GM10248 (cell line): ENCODE measurements at places on chromosomes 11 and 22.

GRCh38 chr11:44615041-44615755 is 49.7 kb downstream of the CD82 start:
- no peak for DNase-seq

DNA sequence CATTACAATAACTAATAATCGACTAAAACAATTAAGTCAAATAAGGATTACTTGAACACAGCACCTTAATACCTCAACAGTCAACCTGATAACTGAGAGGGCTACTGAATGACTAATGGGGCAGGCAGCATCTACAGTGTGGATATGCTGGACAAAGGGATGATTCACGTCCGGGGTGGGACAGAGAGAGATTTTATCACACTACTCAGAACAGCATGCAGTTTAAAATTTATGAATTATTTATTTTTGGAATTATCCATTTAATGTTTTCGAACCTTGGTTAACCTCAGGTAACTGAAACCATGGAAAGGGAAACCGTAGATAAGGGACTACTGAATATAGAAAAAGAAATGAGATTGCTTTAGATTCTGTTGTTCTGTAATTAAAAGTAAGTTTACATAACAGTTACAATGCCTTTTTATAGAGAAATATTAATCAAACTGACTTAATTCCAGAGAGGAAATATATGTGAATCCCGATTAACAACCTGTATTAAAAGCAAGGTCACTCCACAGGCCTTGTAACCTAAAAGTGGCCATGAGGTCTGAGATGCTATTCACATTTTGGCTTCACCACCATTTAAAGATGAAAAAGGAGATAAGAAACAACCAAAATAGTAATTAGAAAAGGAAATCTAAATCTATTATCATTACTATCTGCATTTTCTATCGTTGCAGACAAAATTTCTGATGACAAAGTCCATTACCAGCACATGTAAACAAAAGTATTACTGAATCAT is 119.0 kb upstream of the TP53AIP1 start:
- no peak for DNase-seq

DNA sequence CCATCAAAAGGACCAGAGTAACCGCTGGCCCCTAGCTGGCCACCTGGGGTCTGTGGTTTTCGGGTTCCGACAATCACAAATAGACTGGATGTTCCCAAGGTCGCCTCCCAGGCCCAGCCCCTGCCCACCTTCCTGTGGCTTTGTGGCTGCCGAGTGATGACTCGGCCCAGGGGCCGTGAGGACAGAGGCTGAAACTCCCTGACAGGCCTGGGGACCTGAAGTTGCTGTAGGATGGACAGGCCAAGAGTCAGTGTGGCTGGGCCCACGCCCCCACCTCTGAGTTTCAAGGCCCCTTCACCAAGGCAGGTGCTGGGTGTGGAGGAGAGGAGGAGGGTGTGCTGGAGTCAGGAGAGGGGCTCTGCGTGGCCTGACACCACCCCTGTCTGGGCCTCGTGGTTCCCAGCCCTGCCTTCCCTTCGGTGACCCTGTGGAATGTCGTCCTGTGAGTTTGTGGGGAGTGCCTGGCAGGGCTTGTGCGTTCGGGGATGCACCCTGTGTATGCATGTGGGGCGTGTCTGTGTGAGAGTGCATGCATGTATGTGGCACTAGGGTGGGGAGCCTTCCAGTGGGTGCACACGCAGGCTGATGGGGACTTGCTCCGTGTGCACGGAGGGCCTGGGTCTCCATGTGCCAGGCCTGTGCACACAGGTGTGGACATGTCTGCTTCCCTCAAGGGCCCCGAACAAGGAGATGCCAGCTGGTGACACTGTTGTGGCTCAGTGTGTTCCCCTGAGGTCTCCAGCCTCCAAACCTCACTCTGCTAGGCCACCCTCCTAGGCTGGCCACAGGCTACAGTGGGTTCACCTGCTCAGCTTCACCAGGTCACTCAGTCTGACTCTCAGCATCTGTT is 8.4 kb upstream of the MGAT3 start:
- no peak for DNase-seq

DNA sequence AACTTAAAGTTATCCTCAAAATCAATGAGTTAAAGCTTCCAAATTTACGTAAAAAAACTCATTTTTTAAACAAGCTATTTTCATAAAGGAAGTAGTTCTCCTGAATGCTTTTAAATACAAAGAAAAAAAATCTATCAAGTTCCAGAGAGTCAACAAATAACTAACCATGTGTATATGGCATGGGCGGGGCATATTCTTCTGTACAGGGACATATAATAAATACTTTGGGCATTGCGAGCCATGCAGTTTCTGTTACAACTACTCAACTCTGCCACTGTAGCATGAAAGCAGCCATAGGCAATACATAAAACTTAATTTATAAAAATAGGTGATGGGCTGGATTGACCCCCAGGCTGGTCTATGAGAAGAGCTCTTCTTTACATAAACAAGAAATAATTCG is 57.8 kb downstream of the BTBD10 start:
- no peak for DNase-seq

DNA sequence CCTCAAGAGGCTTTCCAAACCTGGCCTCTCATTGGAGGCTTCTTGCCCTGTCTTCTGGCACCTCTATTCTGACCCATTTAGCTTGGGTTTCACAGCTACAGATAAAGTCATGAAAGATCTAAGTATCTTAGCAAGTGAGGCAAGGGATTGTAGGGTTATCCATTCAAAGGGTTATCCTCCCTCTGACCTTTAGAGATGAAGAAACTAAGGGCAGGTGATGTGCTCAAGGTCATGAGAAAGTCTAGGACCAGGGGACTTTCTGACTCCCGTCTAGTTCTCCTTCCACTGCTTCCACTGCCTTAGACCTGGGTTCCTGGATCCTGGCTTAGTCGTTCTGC is 7.2 kb downstream of the PHOX2A start:
- DNase-seq = no peak

GRCh38 chr11:47778878-47779483 is 11.8 kb upstream of the FNBP4 start:
- no peak for DNase-seq

- DNase-seq = no peak
Measured at GRCh38 chr22:24432059-24432853, 4.9 kb downstream of the ADORA2A start.

- no peak for DNase-seq
Measured at GRCh38 chr22:41661088-41661487, 27.6 kb downstream of the SNU13 start.

DNA sequence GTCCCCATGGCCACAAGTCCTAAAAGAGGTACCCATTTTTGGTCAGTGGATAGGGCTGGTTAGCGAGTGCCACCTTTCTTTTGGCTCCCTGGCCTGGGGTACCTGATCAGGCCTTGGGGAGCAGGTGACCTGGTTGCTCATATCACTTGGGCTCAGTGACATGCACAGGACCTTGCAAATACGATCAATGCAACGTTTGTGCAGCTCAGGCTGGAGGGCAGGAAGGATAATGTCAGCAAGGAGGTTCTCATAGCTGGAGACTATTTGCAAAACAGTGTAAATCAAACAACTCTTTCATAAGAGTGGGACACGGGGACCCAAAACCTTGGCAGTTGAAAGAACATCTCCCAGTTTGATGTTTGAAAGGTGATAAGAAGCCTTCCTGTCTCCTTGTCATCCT is 127.4 kb upstream of the CADM1 start:
- no peak for DNase-seq

DNA sequence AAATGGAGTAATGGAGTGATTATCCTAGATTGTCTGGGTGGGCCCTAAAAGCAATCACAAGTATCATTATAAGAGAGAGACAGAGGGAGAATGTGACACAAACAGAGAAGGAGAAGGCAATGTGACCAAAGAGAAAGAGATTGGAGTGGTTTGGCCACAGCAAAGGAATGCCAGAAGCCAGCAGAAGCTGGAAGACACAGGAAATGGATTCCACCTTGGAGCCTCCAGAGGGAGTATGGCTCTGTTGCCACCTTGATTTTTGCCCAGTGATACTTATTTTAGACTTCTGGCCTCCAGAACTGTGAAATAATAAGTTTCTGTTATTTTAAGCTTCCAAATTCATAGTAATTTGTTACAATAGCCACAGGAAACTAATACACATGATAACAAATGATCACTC is 36.8 kb upstream of the OR5P2 start:
- DNase-seq = no peak
